ENCODE measurements at places on chromosomes 12 and 14.

DNA sequence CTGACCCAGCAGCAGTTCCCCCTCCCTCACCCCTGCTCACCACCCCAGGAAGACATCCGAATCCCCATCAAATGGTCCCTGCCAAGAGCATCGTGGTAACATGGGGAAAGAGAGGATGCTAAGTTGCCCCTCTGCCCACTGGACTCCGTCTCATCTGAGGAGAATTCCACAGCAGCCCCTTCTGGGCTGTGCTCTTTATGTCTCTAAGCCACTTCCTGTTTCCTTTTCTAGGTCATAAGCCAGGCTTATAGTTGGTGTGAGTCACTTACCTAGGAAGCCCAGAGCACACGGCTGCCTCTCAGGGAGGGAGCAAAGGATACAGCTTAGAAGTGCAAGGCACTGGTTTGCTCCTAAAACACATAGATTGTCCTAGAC, 76.0 kb downstream of the VCPKMT start:
- DNase-seq: peak; percentile 82

DNA sequence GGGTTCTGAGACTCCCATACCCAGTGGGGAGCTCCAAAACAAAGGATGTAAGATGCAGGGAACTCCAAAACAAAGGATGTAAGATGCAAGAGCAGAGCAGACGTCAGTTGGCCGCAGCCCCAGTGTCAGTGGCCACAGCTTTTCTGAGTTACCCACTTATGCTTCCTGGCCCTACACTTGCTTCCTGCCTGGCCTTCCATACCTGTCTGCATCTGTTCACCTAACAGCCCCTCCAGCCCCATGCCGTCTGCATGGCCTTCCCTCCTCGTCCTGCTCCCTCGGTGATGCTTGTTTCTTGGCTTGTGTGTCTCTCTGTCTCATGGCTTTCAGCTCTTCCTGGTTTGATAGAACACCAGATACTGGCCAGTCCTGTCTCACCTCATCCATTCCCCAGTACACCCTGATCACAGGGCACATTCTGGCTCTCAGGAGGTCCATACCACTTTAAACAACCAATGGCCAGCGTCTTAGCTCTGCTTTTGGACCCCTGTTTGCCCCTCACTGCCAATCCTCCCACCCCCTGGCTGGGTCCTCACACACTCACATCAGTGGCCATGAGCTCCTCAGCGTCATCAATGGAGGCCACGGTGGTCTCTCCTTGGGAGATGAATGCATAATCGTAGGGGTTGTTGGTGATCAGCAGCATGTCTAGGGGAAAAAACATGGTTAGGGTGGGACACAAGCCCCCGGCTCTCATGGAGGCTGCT, 5.3 kb downstream of the MYH7 start:
- DNase-seq: no peak

DNA sequence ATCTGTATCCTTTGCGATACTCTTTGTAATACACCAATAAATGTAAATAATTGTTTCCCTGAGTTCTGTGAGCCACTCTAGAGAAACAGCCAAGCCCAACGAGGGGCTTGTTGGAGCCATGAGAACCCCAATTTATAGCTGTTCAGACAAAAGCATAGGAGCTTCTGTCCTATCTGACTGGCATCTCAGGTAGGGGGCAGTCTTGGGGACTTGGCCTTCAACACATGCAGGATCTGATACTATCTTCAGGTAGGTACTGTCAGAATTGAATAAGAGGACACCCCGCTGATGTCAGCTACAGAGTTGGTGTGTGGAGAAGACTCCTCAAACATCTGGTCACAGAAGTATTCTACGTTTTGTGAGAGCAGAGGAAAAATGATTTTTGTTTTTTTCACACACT, 25.3 kb downstream of the TXNDC16 start:
- no peak for DNase-seq

DNA sequence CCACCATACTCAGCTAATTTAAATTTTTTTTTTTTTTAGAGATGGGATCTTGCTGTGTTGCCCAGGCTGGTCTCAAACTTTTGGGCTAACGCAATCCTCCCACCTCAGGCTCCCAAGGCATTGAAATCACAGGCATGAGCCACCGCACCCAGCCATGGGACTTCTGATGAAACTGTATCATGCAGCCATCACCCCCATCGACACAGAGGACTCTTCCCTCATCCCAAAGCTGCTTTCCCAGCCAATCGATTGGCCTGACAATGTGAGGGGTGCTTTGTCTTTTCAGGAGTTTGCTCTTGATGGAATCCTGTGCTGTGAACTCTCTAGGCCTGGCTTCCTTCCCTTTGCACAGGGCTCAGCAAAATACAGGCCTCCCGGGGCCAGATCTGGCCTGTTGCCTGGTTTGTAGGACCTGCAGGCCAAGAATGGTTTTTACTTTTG, 59.6 kb upstream of the NCOR2 start:
- no peak for DNase-seq

- no peak for DNase-seq
Measured at GRCh38 chr14:86357876-86358275, 827.9 kb downstream of the FLRT2 start.

- DNase-seq: no peak
Measured at GRCh38 chr14:54058505-54058904, 101.9 kb upstream of the BMP4 start.

- DNase-seq: no peak
Measured at GRCh38 chr12:116159175-116159574, 118.3 kb downstream of the MED13L start.

Measured in ACHN (cell line).